ENCODE measurements at places on chromosomes 5 and 9. TPM values are rescaled to one million over a fixed set of nuclear protein-coding genes. Genes with fewer than 3 reads are reported as not detected.

Gene TERT
- total RNA-seq, result not detected

Gene LCN15
- total RNA-seq, result not detected

Gene NAIF1
- total RNA-seq, result 48.2 TPM

Gene SH3GLB2
- total RNA-seq, result 138 TPM

Gene SPINK1
- total RNA-seq, result not detected

Gene FAM221B
- not detected for total RNA-seq
